Urothelium cell line (cell line): ENCODE measurements at places on chromosomes 6 and 20.

- DNase-seq = no peak
Measured at GRCh38 chr6:37321101-37321500, 32.7 kb upstream of the RNF8 start.

DNA sequence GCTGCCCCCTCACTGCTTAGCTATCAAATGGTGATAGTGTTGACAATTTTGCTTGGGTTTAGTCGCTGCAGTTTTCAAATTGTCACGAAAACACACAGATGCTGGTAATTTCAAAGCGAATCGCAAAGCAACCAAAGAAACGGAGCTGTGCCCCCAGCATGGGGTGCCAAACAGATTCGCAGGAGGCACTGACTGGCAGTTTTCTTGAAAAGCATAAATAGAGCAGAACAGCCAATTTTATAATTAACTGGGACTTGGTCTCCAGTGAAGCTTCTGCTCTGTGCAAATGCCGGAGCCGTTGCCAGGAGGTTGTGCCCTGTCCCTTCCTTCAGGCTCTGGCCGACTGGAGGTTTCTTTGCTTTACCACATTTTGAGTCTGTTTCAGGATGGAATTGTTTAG, 18.8 kb downstream of the ARHGAP40 start:
- DNase-seq = no peak

- DNase-seq = no peak
Measured at GRCh38 chr6:94323853-94324252, 904.5 kb upstream of the EPHA7 start.

- DNase-seq = no peak
Measured at GRCh38 chr6:134482593-134483270, 164.8 kb upstream of the SGK1 start.

DNA sequence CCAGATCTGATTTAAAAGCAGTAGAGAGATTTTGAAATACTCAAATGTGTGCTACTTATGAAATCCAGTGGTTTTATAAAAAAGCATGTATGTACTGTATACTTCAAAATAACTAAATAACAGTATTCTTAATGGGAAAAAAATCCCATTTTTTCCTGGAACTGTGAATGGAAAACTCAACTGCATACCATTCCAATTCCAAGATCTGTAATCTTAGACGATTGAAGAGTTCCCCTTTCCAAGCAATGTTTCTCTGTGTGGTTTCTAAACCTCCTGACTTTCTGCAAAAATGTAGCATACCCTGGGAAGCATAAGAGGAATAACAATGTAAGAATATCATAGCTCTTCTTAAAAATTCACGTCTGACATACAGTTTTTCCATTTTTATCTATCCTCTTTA, 40.3 kb upstream of the HIVEP2 start:
- no peak for DNase-seq

- no peak for DNase-seq
Measured at GRCh38 chr6:17707371-17707651, 586 bp upstream of the NUP153 start.

DNA sequence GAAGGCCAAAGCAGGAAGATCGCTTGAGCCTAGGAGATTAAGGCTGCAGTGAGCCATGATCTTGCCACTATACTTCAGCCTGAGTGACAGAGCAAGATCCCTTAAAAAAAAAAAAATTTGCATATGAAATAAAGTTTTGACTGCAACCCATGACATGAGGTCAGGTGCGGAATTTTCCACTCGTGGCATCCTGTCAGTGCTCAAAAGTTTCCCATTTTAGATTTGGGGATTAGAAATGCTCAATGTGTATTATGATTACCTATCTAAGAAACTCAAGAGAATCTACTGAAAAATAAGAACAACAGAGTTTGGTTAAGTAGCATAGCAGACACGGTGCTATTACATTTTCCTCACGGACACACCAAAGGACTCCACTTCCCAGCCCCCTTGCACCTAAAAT, 11.7 kb downstream of the SLC23A2 start:
- no peak for DNase-seq

- no peak for DNase-seq
Measured at GRCh38 chr6:7324520-7324919, 11.5 kb upstream of the SSR1 start.

DNA sequence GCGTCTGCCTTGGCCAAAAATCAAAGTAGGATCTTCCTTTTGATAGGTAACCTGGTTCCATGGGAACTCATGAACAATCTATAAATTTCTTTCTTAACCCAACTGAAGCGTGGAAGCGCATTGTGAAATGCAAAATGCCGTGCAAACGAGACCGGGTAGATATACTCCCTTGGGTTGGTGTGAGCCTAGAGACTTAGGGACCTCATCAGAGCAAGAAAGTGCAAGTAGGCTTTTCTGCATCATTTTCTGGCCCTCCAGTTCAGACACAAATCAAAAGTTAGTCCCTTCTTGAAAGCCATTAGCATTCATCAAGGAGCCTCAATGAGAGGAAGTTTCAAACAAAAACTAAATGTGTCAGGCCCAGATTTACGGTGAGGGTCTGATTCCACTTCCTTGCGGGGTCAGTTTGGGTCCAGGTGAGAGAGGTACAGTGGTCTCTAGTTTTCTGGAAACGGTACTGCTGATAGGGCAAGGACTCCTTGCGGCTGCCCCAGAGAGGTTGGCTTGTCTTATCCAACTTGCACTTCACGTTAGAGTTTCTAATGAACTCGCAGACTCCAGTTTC, 5.3 kb upstream of the ZNF184 start:
- DNase-seq = no peak

GRCh38 chr6:65569505-65569904, 137.5 kb downstream of the EYS start:
- DNase-seq = no peak

GRCh38 chr20:56691325-56691998, 62.4 kb downstream of the TFAP2C start:
- DNase-seq = no peak

- DNase-seq = no peak
Measured at GRCh38 chr6:93373445-93373844, 45.9 kb downstream of the EPHA7 start.

GRCh38 chr6:32963866-32964265, 4.5 kb upstream of the BRD2 start:
- no peak for DNase-seq

DNA sequence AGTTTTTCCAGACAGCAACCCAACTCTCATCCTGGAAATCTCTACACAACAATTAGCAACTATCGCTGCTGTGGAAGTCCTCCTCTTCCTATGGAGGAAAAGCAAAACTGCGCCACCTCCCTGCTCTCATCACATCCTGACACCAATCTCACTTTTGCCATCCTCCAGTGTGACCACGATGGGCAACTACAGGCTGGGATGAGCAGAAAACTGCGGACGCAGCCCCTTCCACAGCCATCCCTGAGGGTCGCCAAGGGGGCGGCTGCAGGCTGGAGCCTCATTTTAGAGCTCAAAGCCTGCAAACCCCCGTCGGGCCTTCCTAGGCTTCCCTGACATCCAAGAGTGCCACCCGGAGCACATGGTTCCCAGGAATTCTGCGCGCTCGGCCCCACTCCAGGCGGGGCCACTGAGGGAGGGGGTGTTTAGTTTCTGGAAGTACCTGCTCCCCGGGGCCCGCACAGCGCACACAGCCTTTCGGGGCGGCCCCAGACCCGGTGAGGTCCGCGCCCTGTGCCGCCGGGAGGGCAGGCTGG, 1.2 kb downstream of the TCFL5 start:
- DNase-seq = peak; percentile 63

DNA sequence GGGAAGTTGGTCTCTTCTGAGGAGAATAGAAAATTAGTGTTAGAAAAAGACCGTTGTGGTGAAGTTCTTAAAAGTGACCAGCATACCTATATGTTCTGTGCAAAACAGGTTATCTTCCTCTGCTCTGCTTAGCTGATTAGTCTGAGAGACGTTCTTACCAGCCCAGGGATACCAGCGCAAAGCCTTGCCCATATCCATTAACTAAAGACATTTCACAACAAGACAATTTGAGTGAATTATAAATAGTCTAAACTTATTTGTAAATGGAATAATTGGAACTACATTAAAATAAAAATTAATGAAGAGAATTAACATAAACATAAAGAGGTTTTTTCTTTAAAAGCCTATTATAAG, 144.0 kb downstream of the PDE7B start:
- no peak for DNase-seq

DNA sequence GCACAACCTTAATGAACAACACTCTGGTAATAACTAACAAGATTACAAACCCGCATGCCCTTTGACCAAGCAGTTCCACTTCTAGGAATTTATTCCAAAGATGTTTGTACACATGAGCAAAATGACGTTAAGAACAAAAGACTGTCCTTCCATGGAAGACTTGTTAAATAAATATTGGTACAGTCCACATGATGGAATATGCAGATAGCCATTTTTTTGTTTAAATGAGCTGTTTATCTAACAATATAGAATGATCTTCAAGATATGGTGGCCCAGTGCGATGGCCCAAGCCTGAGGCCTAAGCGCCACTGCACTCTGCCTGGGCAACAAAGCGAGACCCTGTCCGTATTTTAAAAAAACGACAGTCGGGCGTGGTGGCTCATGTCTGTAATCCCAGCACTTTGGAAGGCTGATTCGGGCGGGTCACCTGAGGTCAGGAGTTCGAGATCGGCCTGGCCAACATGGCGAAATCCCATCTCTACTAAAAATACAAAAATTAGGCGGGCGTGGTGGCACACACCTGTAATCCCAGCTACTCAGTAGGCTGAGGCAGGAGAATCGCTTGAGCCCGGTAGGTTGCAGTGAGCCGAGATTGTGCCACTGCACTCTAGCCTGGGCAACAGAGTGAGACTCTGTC, 7.4 kb upstream of the AHCY start:
- no peak for DNase-seq

DNA sequence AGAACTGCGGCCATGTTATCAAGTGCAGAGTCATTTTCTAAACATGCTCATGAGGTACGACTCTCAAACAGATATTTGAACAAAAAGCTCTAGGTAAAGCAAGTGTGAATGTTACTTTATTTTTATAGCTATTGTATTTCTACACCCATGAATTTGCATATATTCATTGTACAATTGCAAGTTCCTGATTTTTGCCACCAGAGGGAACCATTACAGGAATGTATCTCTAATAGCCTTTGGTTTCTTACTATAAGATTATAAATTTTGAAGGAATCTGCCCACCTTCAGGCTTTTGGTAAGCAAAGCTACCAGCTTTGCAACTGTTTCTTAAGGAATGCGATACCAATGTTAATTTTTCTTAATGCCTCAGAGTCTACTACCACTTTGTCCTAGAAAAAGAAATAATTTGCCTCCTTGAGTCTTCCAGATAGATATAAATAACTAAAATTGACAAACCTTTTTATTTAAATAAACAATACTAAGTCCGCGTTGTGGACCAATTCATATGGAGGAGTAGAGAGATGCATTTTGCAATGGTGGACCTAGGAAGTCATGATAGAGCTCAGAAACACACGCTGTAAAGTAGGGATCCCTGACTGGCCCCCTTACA, 125.4 kb upstream of the SAMD5 start:
- peak; percentile 12 for DNase-seq

GRCh38 chr20:41432746-41433145, 66.1 kb upstream of the EMILIN3 start:
- DNase-seq = no peak

DNA sequence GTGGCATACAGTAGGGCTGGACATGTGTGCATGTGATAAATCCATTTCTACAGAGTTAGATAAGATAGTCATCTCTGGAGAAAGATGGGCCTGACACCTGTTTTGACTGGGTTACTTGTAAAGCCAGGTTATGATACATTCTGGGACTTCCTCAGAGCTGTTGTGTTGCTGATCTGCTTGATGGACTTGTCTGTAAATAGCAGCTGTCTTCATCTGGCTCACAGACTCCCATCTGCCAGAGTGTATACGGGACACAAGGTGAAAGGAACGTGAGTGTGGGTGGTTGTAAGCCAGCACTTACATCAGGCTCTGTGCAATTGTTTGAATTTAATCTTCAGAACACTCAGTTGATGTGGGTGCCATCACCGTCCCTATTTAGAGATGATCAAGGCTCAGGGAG, 49.8 kb downstream of the ZDHHC14 start:
- no peak for DNase-seq

- no peak for DNase-seq
Measured at GRCh38 chr6:37495244-37495934, 4.3 kb downstream of the CCDC167 start.

DNA sequence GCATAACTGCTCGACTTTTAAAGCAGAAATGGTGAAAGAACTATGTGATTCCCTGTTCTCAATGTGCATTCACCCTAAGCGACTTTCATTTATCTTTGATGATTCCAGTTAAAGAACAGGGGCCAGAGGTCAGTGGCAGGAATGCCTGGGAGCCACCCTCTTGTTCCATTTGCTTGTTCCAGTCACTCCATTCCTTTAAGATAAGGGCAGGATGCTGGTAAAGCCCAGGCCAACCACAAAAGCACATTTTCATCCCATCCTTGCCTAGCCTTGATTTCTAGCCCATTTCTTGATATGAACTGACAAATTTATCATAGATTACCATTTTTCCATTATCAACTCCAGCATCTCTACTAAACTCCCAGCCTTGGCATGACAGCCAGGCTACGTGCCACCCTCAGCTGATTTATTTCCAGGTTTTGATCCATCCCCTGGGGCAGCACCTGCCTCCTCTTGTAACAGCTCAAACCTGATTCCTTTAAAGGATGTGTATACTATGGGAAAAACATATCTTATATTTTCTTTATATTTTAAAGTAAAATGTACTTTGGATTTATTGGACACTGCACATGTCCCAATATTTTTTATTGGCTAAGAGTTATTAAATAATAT, 19.2 kb downstream of the HMGN3 start:
- no peak for DNase-seq

DNA sequence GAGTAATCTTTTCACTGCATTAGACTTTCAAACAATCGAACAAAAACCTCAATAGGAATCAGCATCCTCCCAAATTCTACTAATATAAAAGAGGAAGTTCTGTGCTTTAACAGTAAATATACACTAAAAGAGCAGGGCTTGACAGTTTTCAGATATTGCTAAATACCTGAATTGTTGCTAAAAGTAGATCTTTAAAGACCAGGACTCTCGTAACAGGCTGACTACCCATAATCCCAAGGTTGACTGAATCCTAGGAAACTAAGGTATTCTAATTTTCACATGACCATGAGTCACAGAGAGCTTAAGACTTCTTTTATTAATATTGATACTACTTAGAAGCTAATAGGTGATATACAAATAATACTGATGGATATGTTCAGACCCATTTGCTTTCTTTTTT, 10.1 kb downstream of the CD164 start:
- no peak for DNase-seq

DNA sequence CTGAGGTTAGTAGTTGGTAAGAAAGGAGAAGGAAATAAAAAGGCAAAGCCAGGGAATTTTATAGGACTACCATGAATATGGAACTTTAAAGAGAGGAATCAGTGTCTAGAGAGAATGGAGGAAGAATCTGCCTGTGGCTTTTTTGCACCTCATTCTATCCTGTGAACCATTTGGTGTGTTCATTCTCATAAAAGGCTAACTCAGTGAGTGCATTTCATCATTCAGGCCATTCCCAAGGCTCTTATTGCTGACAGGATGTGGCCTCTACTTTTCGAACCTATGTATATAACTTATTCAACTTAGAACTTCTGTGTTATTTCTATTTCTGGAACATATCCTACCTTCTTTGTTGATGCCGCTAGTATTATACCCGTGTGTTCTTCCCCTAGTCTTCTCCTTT, 27.1 kb downstream of the HSF2 start:
- DNase-seq = no peak
